ENCODE measurements at places on chromosomes 13 and 19.

DNA sequence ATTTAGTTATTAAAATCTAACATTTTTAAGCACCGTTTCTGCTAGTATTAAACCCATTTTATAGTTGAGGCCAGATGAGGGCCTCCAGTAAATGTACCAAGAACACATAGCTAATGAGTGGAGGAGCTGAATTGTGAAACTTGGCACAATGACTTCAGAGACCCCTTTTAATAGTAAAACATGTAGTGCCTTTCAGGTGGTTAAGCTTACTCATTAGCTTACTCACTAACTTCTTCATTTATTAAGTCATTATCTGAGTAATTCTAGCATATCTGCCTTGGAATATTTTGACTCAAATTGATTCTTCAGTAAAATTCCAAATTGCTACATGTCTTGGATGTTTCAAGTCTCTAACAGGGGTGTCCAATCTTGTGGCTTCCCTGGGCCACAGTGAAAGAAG, 735.2 kb downstream of the LIG4 start:
- DNase-seq, result no peak

- no peak for DNase-seq
Measured at GRCh38 chr19:40279761-40280607, 5.2 kb downstream of the AKT2 start.

DNA sequence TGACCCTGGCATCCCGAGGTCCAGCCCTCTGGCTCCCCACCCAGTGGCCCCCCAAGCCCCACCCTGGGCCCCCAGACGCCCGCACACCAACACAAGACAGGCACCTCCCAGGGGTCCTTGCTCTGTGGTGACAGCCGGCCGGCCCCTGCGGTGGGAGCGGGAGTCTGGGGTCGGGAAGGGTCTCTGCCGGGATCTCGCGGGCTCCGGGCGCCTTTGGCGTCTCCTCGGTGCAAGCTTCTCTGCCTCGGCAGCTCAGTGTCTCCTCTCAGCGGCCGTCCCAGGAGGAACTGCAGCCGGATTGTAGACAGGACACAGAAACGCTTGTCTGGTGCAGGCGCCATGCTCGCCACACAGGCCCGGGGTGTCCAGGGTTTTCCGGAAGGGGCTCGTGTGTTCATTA, 43.7 kb downstream of the TMEM255B start:
- no peak for DNase-seq

- DNase-seq, result no peak
Measured at GRCh38 chr19:10587839-10588150, 683 bp upstream of the AP1M2 start.

DNA sequence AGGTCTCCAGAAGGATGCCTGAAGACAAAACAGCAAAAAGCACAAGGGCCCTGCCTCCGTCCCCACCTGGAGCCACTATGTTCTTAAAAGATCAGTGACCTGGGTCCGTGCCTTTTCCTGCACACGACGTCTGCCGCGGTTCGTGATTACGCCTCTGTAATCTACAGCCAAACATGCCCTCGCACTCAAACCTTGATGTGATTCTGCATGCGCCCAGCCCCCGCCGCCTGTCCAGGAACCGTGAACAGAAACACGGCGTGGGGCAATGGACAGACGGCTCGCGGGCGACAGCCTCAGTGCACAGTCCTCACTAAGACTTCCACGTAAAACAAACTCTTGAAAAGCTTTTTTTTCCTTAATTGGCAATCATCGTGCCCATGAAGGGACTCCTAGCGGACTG, 15.5 kb downstream of the C13orf46 start:
- no peak for DNase-seq

DNA sequence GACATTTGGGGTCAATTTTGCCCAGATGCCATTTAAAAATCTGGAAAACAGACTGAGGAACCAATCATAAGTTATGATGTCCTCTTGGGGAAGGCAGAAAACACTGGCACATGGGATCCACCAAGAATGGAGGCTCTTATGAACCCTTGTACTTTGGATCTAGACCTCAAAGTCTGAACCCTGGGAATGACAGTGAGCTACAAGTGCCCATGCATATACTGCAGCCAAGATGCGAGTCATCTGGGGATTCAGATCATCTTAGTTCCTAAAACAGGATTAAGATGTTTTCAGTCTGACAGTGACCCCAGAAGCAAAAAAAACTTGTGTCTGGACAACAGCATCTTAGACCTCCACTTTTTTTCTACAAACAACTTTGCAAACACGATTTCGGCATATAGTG, 100.2 kb upstream of the SIAH3 start:
- DNase-seq, result no peak

DNA sequence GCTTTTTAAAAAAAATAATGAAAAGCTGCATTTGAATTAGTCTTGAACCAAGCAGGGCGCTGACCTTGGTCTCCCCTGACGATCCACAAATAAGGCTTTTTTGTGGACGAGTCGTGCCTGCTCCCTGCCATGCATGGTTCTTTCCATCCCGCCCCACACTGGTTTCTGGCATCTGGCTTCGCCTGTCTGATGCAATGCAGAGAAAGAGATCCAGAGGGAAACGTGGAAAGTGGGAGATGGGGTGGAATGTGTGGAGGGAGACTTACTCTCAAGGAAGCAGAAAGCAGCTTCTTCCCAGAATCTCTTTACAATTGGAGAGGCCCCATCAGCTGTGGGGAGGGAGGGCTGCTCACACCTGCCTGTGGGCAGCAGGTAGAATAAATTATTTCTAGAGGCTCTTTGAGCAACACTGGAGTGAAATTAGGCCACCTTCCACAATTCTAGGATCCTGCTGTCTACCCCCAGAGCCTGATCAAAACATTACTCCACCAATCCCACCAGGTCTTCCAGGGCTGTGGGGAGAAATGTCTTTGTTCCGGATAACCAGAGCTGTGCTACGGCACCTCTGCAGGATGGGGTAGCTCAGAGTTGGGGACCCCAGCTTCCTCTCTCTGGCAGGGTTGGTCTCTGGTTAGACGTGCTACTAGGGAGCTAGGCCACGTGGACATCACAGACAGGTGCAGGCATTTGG, 183.5 kb downstream of the UQCRFS1 start:
- DNase-seq, result no peak
